ENCODE measurements at places on chromosomes 2 and 18.

GRCh38 chr2:240963868-240964703 lies 34.3 kb upstream of the SNED1 start:
- DNase-seq = peak; percentile 3

- DNase-seq = no peak
Observed at GRCh38 chr18:72460210-72460680, 83.9 kb downstream of the CBLN2 start.

DNA sequence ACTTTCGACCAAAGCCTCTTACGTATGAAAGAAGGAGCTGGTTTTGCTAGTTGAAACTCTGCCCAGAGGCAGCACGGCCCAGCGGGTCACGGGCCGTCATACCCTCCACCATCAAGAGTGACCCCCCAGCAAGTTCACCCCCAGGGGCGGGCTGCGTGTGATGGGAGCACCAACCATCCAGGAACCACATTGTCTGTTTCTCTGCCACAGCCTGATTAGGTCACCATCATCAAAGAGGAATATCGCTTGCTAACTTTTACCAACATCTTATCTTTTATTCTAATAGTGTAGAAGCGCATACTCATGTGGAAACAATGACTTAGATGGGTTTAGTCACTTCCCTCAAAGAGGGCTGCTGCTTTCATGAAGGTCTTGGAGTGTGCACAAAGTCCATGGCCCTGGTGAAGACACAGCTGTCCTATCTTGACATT lies 116.6 kb upstream of the SMIM21 start:
- no peak for DNase-seq

DNA sequence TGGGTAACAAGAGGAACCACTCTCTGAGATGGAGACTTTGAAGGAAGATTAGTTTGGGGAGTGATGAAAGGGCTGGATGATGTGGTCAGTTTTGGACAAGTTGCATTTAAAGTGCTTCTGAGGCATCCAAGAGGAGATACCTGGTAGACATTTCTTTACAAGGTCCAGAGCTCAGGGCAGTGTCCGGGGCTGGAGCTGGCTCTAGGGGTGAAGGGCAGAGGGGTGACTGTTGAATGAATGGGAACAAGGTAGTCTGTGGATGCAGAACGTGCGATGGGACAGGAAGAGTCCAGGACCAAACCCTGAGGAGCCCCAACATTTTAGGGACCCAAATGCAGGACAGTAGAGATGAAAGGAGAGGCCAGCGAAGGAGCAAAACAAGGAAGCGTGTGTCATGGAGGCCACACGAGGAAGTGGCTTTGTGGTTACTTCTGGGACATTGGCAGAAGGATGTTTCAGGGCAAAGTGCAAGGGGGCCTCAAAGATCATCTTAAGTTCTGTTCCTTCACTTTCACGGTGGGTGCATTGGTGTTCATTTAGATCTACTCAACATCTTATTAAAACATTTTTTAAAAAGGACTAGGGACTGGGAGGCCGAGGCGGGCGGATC lies 13.6 kb upstream of the GPR35 start:
- no peak for DNase-seq

- no peak for DNase-seq
Observed at GRCh38 chr2:128832946-128833663, 514.4 kb upstream of the HS6ST1 start.

DNA sequence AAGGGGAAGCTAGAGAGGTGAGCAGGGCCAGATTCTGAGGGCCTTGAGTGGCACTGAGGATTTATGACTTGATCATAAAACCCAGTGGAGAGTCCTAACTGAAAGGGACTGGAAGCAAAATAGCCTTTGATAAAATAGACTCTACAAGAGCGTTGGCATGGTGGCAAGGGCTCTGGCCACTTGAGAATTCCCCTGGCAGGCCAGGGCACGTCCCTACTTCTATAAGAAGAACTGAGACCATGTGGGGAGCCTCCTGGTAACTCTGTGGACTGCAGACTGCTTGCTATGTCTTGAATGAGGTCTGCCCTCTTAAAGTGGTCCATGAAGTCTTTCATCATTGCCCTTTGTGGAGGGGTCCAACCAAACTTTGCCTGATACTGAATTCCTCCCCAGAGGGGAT lies 324.8 kb downstream of the ALK start:
- no peak for DNase-seq

DNA sequence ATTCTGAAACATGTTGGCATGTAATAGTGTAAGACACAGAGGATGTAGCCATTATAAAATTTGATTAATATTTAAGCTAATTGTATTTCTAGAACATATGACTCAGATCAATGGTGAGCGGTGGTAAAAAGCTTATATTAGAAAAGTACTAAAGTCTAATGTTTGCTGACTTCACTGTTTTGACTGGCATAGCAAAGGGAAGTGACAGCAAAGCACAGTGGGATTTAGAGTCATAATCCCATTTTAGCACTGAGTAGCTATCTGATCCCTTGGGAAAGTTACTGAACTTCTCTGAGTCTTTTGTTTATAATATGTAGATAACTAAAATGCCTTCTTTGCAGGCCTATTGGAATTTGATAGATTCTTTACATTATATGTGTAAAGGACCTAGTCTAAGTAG lies 60.4 kb downstream of the KIAA1328 start:
- no peak for DNase-seq

DNA sequence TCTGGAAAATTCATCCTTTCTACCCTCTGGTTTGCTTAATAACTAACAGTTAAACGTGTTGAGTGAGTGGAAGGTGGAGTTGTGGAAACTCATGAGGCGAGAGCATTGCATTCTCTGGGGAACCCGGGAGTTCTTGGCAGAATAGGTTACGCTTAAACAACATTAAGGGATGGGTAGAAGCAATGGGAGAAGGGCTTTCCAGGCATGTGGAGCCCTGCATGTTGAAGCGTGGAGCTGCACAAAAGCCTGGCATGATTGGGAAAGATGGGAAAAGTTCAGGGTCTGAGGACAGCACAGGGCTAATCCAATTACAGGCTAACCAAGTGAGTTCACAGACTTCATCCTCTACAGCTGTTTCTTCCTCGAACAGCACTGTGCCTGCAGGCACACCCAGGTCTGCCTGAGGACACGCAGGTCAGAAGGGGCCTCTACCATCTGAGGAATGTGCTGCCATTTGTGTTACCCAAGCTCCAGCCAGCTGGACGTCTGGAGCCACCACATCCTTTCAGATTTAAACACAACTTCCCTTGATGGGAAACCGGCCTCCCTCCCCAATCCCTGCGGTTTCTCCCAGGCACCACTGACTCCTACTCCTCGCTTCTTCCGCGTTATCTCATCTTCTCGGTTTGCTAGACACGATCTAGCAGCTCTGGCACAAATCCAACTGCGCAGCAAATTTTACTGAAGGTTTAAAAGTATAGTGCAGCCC lies 164.2 kb downstream of the ANTXR1 start:
- no peak for DNase-seq

GRCh38 chr18:43866696-43867095 lies 589.4 kb upstream of the SYT4 start:
- no peak for DNase-seq

DNA sequence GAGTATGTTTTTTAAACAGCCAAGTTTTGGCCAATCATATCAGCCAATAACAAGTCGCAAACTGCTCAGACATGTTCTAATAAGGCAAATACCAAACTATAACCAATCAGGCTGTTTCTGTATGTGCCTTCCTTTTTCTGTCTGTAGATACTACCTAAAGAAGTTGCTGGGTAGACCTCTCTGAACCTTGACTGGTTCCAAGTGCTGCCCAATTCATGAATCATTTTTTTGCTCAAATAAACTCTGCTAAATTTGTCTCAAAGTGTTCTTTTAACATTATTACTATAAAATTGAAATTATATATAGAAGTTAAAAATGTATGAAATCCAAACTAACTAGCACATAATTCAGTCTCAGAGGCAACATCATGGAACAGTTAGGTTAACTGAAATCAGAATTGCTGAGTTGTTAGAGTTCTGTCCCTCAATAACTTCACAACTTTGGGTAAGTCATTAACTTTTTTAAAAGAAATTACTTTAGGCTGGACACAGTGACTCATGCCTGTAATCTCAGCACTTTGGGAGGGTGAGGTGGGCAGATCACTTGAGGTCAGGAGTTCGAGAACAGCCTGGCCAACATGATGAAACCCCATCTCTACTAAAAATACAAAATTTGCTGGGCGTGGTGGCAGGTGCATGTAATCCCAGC lies 4.9 kb upstream of the TTC21B start:
- no peak for DNase-seq

All from nephron progenitor cell (in vitro differentiated cells).